ENCODE measurements at places on chromosomes 7 and 10.

DNA sequence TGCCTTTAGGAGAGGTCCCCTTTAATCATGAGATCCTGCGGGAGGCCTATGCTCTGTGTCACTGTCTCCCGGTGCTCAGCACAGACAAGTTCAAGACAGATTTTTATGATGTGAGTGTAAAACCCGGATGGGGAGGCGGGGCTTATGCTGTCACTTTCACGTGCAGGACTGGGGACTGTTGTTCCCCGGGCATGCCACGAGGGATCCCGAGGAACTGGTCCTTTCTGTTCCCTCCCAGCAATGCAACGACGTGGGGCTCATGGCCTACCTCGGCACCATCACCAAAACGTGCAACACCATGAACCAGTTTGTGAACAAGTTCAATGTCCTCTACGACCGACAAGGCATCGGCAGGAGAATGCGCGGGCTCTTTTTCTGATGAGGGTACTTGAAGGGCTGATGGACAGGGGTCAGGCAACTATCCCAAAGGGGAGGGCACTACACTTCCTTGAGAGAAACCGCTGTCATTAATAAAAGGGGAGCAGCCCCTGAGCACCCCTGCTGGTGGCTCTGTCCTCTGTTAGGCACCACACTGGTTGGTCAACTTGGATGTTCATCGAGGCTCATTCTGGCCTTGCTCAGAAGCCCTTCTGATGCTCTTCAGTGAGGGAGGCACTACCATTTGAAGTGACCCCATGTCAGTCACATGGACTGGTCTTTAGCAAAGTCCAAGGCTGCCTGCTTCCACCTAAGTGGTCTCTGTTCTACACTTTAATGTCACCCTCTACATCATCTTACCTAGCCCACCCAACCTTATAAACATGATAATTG, 2.8 kb downstream of the COPS6 start:
- peaks cover 65% of the 10 kb centered on the region for H3K36me3 ChIP-seq
- DNase-seq: no peak
- no peaks in the 10 kb centered on the region for H3K27me3 ChIP-seq
- H3K27ac ChIP-seq: no peak overlapping the region

GRCh38 chr7:7979558-7979957, 11.0 kb downstream of the GLCCI1 start:
- no peak for DNase-seq
- H3K4me3 ChIP-seq: no peak overlapping the region
- H3K36me3 ChIP-seq: peaks cover 5% of the 10 kb centered on the region

- H3K4me1 ChIP-seq: peaks cover 2% of the 10 kb centered on the region
- peaks cover 13% of the 10 kb centered on the region for H3K27me3 ChIP-seq
- no peak overlapping the region for H3K27ac ChIP-seq
- no peaks in the 10 kb centered on the region for H3K36me3 ChIP-seq
- H3K4me3 ChIP-seq: no peak overlapping the region
- no peak for DNase-seq
Measured at GRCh38 chr10:7605565-7606295, 61.0 kb downstream of the ITIH5 start.

DNA sequence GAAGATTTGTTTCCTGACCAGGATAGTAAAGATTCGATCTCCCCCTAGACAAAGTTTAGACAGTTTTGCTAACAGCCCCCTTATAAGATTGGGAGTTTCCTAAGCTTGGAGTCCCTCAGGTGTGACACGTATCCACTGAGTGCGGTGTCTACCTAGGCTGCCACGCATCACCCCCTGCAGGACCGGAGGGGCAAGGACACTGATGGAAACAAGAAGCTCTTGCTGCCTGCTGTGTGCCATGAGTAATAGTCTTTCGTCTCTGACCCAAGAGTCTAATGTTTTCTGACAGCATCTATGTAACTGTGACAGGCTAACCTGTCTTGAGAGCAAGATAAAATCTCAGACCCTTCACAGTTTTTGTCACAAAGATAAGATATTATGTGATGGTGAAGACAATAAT, 173.5 kb downstream of the SEMA3E start:
- DNase-seq: no peak
- H3K27ac ChIP-seq: no peak overlapping the region
- H3K4me1 ChIP-seq: no peaks in the 10 kb centered on the region
- no peaks in the 10 kb centered on the region for H3K27me3 ChIP-seq
- H3K4me3 ChIP-seq: no peak overlapping the region
- H3K36me3 ChIP-seq: no peaks in the 10 kb centered on the region

DNA sequence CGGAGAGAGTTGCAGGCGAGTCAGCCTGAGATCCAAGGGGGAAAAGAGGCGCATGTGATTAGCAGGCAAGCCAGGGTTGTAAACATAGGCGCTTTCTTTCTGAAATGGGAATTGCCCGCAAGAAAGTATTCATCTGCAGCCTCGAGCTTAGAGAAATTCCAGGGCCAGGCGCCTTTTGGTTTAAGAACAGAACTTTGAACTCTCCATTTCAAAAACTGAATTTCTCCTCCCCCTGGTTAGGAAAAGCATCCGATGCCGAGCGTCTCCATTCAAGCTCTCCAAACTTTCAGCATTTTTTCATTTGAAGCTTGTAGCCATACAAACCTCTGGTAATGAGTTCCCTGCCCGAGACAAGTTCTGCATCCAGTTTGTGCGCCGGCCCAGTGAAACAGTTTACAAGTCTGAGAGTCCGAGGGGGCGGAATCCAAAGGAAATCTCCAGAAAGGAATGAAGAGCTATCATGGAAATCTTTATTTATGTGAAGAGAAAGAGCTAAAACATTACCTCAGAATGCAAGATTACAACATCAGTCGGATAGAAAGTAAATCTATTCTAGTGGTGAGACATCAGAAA, 69.9 kb downstream of the FAM204A start:
- H3K4me3 ChIP-seq: no peak overlapping the region
- no peaks in the 10 kb centered on the region for H3K4me1 ChIP-seq

All from T-helper 2 cell treated with Interferon-gamma antibody and Interleukin-4, amounts not matched to agents 5 μg/mL and 100 μg/mL, for 36 hours (primary cell).